Stimulated activated CD8-positive, alpha-beta memory T cell treated with anti-CD3 and anti-CD28 coated beads, Interleukin-15, amount 100 ng/mL, for 1 hour (primary cell): ENCODE measurements at places on chromosomes 1 and 21.

DNA sequence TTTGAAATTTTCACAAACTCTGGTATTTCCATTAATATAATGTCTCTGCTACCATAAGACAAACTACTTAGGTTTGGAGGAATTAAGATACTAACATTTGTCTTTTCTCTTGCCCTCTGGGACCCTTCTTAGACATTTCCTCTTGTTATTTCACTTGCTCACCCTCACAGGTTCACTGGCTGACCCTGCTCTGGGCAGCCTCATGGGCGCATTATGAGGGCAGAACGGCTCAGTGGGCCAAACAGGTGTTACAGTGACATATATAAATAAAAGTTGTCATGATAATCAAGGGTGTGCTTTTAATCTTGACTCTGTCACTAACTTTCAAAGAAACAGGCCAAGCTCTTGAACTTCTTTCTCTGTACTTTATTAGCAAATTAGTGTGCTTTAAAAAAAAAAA lies 46.5 kb downstream of the ZNHIT6 start:
- DNase-seq, result no peak

DNA sequence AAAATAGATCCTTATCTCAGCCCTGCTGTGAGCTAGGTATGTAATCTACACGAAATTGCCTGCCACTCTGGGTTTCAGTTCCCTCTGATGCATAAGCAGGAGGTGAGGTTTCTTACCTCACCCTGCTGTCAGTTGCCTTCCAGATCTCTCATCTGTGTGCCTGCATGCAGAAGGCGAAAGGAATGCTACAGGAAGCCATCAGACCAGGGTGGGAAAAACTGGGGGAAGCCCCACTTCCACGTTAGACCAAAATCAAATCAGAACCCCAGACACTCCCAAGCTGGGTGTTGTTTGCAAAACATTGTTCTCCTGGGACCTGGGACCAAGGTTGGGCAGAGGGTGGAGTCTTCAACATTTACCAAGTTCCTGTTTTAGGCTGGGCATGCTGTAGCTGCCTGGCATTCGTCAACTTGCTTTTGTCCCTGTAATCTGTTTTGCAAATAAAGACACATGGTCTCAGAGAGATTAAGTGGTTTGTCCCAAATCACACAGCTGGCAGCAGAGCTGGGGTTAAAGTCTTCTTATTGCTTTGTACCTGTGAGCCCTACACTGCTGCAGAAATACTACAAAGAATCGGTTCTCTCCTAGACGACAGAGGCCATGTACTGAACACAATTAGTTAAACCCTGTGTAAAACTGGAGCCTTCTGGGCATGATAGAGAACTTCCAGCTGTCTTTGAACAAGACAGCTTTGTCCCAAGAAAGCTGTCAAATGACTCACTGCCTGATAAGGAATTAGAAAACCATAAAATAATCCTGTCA lies 389.7 kb upstream of the RUNX1 start:
- DNase-seq, result no peak

GRCh38 chr21:38916214-38916964 lies 110.7 kb downstream of the ETS2 start:
- no peak for DNase-seq

DNA sequence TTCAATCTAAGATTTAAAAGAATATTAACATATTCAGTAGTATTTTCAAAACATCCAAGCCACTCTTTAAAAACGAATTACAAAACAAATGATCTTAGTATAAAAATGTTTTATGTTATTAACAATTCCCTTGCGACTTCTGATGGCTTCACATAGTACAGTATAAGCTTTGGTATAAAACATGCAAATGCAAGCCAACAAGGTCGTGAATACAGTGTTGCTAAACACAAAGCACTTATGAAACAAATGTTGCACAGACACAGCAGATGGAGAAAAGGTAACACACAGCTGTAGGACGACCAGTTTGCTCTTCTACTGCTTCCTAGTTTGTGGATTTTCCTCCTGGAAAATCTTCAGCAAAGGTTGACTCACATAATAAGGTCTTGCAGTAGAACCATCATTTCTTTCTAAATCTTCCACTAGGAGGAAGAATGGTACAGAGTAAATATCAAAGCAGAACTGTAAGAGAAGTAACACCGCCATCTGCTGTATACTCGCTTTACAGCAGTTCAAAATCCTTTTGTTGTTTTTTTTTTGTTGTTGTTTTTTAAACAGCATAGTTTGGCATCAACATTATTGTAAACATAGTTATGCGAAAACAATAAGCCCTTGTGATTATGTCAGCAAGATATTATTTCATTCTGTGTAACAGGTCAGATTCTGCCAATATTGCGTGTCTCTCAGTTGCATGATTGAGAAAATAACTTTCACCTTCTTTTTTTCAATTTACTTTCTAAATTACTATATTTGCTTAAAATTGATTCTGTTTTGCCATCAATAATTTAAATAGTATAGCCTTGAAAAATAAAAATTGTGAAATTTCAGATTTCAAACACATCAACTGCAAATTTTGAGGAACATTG lies 69.5 kb downstream of the LHX8 start:
- no peak for DNase-seq

GRCh38 chr1:236829085-236829484 lies 34.0 kb downstream of the MTR start:
- no peak for DNase-seq

DNA sequence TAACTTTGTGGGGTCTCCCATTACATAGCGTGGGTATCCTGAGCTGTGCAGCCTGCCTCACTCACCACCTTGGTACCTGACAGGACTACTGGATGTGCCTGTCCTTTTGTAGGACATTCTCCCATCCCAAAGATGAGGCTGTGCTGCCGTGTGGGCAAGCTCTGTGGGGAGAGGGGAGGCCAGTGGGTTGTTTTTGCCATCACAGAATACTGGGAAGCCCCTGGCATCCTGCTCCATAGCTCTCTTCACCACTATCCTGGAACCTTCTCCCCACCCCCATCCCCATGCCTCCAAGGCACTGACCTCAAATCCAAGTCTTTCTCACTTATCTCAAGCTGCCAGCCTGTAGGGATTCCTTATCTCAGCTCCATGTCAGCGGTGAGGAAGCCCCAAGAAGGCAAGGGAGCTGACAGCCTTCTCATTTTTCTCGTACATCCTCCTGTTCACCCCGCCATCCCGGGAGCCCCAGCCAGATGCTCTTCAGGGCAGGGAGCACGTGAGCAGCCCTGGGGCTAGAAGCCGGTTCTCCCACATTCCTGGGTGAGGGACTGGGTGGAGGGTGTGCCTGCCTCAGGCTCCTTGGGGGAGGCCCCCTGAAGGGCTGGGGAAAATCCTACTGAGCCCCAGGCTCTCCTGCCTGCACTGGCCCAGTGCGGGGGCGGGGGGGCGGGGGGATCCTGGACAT lies 2.4 kb upstream of the ELF3 start:
- no peak for DNase-seq

- no peak for DNase-seq
Observed at GRCh38 chr1:118148034-118148433, 37.0 kb downstream of the SPAG17 start.

DNA sequence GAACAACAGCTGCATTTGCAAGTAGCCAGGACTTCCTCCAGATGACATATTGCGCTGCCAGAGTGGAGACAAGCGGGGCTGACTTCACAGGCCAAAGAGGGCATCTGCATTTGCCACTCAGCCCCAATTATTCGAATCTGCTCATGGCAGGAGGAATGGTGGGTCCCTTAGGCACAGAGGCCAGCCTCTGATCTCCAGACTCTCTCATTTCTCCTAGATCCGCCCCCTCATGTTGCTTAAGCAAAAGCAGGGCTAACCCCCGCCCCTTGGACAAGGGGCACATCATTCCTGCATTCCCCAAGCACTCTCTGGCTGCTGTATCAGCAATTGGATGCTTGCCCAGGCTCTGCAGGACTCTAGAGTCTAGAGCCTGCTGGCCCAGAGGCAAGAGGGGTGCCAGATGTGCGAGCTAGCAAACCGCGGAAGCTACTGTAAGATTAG lies 262.4 kb downstream of the ST6GALNAC3 start:
- no peak for DNase-seq

GRCh38 chr1:158035976-158036583 lies 42.6 kb downstream of the KIRREL1 start:
- no peak for DNase-seq

GRCh38 chr1:180981596-180982387 lies 40.9 kb downstream of the STX6 start:
- peak; percentile 7 for DNase-seq

GRCh38 chr1:234094172-234094571 lies 189.7 kb downstream of the SLC35F3 start:
- DNase-seq, result no peak
